ENCODE measurements at places on chromosomes 2 and 18.
A peak's percentile ranks its signal among the peaks of the same experiment; 100 is the strongest.

- DNase-seq = no peak
These were observed 37.9 kb downstream of the SUCLG1 start for GRCh38 chr2:84421197-84421596.

DNA sequence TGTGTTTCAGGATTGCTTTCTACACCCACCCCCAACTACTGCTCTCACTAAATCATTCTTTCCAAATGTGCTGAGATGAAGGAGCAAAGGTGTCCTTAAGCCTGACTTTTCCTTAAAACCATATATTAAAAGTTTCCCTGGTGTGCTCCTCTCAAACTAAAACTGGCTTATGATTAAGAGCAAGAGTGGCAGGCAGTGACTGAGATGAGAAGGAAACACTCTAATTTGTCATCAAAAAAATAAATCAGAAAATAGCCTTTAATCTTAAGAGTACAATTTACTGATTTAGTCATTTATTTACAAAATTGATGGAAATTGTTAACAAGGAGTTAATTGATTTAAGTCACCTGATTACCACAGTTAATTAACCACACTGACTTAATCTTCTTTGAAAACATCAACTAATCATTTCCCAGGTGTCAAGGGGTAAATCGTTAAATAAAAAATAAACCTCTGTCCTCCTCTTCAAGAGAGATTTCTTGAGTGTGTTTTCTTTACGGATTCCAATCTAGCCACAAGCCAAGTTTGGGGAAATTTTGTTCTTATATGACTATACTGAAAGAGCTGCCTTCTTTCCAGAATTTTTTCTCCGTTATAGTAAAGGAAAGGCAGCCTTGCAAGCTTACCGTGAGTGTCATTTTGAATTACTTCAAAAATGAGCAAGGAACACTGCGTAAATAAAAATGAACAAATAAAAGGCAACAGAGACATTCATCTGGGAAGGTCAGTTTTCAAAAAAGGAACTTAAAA is 17.4 kb downstream of the LRP2 start:
- DNase-seq = no peak

GRCh38 chr2:36967236-36967876 is 1.0 kb upstream of the STRN start:
- DNase-seq = no peak

- no peak for DNase-seq
These were observed 100.7 kb downstream of the MYT1L start for GRCh38 chr2:2230433-2230817.

DNA sequence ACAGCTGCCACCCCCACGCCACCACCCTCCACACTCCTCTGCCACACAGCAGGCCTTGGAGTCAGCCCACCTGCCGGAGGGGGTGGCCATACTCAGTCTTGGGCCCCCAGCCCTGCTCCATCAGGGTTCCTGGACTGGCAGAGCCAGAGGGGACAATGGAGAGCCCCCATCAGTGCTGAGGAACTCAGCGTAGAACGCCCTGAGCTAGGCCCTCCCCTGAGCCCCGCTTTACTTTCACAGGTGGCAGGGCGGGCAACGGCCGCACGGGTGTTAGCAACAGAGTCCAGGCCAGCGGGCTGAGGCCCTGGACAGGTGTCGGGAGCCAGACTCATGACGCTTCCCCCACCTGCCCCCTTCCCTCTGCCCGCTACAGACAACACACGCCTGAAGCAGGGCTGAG is 47.1 kb downstream of the FOSL2 start:
- DNase-seq = no peak

DNA sequence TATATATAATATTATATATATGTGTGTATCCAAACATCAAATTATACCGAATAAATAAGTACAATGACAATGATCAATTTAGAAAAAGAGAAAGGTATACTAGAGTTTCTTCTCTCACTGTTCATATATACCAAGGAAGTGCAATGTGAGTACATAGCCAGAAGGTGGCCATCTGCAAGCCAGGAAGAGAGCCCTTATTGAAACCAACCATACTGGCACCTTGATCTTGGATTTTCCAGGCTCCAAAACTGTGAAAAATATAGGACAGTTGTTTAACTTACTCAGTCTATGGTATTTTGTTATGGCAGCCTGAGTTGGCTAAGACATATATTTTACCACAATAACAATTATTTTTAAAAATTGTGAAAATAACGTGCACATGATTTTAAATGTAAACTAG is 1490.2 kb upstream of the SLC39A10 start:
- DNase-seq = no peak

- DNase-seq = no peak
These were observed 36.2 kb downstream of the GLS start for GRCh38 chr2:190916829-190917228.

DNA sequence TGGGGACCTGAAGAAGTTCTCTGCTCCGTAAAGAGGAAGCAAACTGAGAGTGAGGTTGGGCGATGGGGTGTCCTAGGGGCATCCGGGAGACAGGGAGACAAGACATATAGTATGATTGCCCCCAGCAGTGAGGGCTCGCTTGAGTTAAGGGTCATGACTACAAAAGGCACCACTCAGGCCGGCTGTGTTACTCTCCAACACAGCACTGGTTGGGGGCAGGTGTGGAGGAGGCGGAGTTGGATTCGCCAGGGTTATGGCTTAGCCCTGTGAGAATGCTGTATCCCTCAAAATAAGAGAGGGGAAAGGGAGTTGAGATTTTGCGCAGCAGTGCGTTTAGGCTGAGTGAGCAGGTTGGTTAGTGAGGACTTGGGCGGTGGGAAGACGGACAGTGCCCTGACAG is 12.0 kb downstream of the DYSF start:
- no peak for DNase-seq

GRCh38 chr2:39913648-39914461 is 134.8 kb upstream of the THUMPD2 start:
- peak; percentile 66 for DNase-seq

- no peak for DNase-seq
These were observed 110.1 kb downstream of the ZNF385B start for GRCh38 chr2:179751163-179751809.

GRCh38 chr2:172153156-172153555 is 50.5 kb upstream of the DLX2 start:
- no peak for DNase-seq

GRCh38 chr2:109434351-109434750 is 179.4 kb downstream of the SEPTIN10 start:
- DNase-seq = no peak

DNA sequence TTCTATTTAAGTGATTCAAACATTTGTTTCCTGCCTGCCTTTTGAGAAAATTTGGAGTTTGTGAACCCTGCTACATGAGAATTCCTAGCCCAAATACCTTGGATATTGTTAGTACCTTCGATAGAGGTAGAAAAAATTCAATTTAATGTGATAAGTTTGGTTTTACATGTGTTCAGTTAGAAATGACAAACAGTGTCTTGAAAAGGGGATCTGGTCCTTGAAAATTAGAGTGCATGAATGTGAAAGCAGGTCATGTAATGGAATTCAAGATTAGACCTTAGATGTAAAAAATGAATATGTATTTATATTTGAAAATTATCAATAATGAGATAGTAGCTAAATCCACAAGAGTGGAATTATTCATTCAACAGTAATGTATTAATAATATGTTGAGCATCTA is 70.5 kb downstream of the PIK3C3 start:
- no peak for DNase-seq

DNA sequence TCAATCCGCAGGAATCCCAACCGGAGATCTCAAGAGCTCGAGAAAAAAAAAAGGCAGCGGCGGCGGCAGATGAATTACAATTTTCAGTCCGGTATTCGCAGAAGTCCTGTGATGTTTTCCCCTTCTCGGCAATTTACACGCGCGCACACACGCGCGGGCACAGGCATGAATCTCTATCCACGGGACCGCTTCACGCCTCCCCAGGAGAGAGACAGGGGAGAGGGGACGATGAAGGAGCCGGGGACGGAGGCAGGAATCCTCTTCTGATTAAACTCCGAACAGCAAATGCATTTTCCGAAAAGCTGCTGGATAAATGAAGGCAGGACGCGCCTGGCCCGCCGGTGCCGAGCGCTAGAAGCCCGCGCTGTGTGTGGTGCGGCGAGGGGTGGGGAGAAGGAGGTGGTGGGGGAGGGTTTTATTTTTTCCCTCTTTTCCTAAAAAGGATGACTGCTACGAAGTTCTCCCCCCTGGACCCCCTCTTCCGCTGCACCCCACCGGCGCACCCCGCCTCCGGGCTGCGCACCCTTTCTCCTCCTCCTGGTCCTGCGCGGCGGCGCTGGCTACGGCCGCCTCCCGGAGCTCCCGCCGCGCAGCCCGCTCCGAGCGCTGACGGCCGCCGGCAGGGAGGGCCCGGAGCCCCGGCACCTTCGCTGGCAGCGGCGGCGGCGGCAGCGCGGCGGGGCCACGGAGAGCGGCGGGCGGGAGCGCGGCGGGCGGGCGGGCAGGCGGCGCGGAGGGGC is at the start of gene BCL2:
TSS of gene BCL2 (minus strand) at position 387 of the 740 bp plus-strand sequence.
- peak; percentile 7 for DNase-seq

- DNase-seq = no peak
These were observed 633.5 kb downstream of the DCDC2C start for GRCh38 chr2:4336864-4337263.

- DNase-seq = no peak
These were observed 18.1 kb upstream of the FZD5 start for GRCh38 chr2:207787800-207788199.

- DNase-seq = no peak
These were observed 241.5 kb upstream of the PKDCC start for GRCh38 chr2:41806286-41806685.

DNA sequence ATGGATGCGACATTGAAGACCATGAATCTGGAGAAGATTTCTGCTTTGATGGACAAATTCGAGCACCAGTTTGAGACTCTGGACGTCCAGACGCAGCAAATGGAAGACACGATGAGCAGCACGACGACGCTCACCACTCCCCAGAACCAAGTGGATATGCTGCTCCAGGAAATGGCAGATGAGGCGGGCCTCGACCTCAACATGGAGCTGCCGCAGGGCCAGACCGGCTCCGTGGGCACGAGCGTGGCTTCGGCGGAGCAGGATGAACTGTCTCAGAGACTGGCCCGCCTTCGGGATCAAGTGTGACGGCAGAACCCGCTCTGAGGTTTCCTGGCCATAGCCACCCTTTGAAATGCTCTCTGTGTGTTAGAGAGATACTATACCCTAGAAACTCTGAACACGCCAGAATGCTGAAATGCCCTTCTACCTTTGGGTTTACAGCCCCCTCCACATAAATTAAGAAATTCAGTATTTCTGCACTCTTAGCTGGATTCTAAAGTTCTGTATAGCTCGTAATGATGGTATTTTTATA is 659 bp downstream of the CHMP1B start:
- peak; percentile 36 for DNase-seq

GRCh38 chr2:179454443-179455171 is 190.0 kb upstream of the SESTD1 start:
- peak; percentile 95 for DNase-seq

- no peak for DNase-seq
These were observed 44.7 kb upstream of the FLACC1 start for GRCh38 chr2:201401815-201402214.

GRCh38 chr2:42941633-42942176 is 149.3 kb upstream of the HAAO start:
- no peak for DNase-seq

DNA sequence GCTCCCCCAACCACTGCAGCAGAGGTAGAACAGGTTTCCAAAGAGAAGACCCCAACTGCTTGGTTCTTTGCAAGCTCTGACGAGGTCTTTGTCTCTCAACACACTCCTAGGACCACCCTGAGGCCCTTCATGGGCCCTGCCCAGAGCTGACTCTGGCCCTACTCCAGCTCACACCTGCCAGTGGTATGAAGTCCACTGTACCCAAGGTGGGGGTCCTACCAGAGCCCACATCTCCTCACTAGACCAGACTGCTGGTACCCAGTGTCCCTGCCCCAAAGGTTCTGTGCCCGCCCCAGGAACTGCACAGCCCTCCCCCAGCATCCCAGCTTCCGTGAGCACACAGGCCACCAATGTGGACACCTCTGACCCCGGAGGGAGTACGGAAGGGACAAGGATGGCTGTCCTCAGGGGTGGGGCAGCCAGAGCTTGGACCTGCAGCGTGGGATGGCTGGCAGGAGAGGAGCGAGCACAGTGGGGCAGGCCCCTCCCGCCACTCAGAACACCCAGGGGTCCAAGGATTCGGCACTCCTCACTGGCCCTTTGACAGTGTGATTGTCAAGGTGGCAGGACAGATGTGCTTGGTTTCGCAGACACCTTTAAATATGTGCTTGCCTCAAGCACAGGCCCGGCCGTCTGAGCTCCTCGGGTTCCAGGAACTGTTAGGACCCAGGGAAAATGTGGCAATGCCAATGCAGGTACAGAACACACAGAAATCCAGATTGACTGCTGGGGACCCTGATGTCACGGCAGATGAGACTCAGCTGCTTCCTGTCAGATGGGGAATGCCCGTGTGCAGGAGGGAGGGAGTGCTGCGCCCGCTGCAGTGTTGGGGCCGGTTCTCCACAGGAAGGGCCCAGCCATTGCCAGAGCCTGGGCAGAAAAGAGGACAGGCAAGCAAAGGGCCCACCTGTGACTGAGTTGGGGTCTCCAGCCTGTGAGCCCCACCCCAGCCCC is 51.2 kb downstream of the MTERF4 start:
- no peak for DNase-seq

DNA sequence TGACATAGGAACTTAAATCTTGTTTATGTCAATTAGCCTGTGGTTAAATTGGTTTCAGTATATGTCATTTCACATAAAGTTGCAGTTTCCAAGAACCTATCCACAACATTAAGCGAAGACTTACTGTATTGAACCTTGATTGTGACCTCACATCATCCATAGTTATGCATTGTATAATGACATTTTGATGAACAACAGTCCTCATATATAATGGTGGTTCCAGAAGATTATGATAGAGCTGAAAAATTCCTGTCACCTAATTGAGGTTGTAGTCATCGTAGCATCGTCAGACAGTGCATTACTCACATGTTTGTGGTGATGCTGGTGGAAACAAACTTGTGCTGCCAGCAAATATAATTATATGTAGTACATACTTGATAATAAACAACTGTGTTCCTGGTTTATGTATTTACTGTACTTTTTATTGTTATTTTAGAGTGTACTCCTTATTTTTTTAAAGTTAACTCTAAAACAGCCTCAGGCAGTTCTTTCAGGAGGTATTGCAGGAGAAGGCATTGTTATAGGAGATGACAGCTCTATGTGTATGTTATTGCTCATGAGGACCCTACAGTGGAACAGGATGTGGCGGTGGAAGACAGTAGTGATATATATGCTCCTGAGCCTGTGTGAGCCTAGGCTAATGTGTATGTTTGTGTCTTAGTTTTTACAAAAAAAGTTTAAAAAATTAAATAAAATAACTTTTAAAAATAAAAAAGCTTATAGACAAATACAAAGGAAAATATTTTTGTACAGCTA is 56.6 kb downstream of the UBE2E3 start:
- peak; percentile 68 for DNase-seq

GRCh38 chr18:76406791-76407190 is 88.3 kb downstream of the ZNF516 start:
- DNase-seq = no peak

GRCh38 chr2:239290618-239291474 is 110.0 kb downstream of the HDAC4 start:
- DNase-seq = no peak

- no peak for DNase-seq
These were observed 25.7 kb upstream of the OTOS start for GRCh38 chr2:240166191-240166590.
